ENCODE measurements at places on chromosomes 6 and 20.

GRCh38 chr6:42045538-42046460 lies 4.5 kb upstream of the TAF8 start:
- H3K36me3 ChIP-seq: no peaks in the 10 kb centered on the region
- H3K27ac ChIP-seq: no peak overlapping the region
- peak; percentile 87 for DNase-seq
- H3K4me1 ChIP-seq: peaks cover 19% of the 10 kb centered on the region
- peak overlapping the region; percentile 50 for H3K4me3 ChIP-seq
- H3K27me3 ChIP-seq: peaks cover 17% of the 10 kb centered on the region

DNA sequence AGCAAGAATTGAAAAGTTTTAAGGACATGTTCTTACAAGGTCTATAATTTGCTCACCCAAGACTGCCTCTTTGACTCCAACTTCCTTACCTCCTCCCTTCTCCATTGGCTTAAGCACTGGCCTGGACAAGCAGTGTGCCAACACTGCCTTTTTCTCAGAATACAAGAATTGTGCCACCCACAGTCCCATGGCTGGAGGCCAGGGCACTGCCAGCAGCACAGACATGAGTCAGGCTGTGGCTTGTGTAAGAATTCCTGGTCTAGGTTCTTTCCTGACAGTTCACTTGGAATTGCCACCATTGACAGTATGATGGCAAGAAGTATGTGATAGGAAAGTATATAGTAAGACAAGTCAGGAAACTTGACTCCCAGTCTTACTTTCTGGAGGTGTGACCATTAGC lies 202.7 kb upstream of the MARCKS start:
- H3K27me3 ChIP-seq: no peaks in the 10 kb centered on the region
- no peaks in the 10 kb centered on the region for H3K36me3 ChIP-seq
- peak overlapping the region; percentile 61 for H3K27ac ChIP-seq
- H3K4me3 ChIP-seq: peak overlapping the region; percentile 14

GRCh38 chr6:73497915-73498314 lies 22.9 kb downstream of the EEF1A1 start:
- DNase-seq: no peak
- H3K36me3 ChIP-seq: peaks cover 46% of the 10 kb centered on the region
- H3K27ac ChIP-seq: no peak overlapping the region
- H3K4me3 ChIP-seq: no peak overlapping the region
- no peaks in the 10 kb centered on the region for H3K4me1 ChIP-seq
- H3K27me3 ChIP-seq: no peaks in the 10 kb centered on the region

DNA sequence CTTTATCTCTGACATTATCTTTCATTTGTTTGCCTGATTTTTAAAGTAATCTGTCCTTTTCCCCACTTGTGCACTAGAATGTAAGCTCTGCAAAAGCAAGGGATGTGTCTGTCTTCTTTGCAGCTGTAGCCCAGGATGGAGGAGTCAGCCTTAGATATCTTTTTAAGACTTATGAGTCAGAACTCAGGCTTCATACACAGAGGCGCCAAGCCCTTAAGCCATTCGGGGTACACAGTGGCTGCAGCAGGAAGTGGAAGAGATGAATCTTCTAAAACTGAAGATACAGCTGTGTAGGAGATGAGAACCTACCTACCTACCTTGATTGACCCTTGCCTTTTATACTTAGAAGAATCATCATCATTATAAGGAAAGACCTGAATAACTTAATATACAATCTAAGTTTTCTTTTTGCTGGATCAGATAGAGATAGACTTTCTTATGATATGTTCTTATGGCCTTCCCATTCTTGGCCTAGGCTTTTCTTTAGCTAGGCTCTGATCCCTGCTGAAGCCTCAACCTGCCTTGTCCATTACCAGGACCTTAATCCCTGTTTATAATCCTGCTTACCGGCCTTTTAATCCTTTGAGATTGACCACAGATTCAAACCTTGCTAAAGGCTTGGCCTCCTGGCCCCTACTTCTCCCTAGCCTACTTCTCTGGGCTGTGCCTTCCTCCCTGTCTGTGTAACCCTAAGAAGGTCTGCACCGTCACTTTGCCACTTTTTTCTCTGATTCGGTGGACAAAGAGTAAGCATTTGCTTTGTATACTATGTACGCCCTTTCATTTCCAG lies 304.5 kb downstream of the PRL start:
- no peaks in the 10 kb centered on the region for H3K36me3 ChIP-seq
- H3K4me1 ChIP-seq: peaks cover 12% of the 10 kb centered on the region
- no peaks in the 10 kb centered on the region for H3K27me3 ChIP-seq
- H3K27ac ChIP-seq: no peak overlapping the region
- H3K4me3 ChIP-seq: no peak overlapping the region

GRCh38 chr20:53126185-53126584 lies 154.0 kb downstream of the TSHZ2 start:
- no peaks in the 10 kb centered on the region for H3K36me3 ChIP-seq
- no peaks in the 10 kb centered on the region for H3K4me1 ChIP-seq
- H3K27me3 ChIP-seq: no peaks in the 10 kb centered on the region
- no peak for DNase-seq

DNA sequence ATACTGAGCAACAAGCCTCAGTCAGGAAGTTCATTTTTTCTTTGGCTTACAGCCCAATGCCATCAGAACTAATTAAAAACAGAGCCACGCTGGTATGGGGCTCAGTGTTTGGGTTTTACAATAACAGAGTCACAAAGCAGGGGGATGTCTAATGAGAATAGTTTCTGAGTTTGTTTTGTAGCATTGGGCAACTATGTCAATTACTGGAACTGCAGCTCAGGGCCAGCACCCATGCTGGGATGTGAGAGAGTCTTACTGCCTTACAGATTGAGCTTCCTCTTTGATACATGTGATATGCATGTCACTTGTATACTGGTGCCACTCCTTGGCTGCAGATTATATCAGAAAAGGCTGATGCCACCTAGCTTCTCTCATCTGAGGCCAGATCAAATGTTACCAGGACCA lies 117.6 kb downstream of the TFAP2B start:
- DNase-seq: no peak
- H3K4me3 ChIP-seq: no peak overlapping the region
- H3K27me3 ChIP-seq: no peaks in the 10 kb centered on the region
- H3K36me3 ChIP-seq: no peaks in the 10 kb centered on the region

DNA sequence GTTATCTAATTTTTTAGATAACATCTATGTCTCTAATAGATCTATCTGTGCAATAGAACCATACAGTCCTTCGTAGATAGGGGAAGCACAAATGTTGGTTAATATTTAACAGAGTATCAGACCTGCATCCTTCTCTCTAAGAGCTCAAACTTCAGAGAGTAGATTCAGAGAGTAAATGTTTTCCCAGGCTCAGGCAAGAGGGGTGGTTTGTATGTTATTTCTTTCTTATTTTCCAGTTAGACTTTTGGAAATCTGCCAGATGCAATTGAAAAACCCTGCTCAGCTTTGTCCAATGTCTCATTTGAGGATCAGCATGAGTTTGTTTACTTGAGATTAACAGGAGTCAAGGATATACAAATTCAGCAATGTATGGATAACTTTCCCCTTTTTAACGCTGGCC lies 361.9 kb downstream of the BCKDHB start:
- no peak overlapping the region for H3K27ac ChIP-seq
- DNase-seq: no peak
- H3K4me3 ChIP-seq: no peak overlapping the region
- no peaks in the 10 kb centered on the region for H3K36me3 ChIP-seq

- DNase-seq: no peak
- no peaks in the 10 kb centered on the region for H3K36me3 ChIP-seq
- H3K4me3 ChIP-seq: no peak overlapping the region
- no peak overlapping the region for H3K27ac ChIP-seq
- no peaks in the 10 kb centered on the region for H3K27me3 ChIP-seq
Observed at GRCh38 chr6:21506126-21506525, 87.4 kb upstream of the SOX4 start.

DNA sequence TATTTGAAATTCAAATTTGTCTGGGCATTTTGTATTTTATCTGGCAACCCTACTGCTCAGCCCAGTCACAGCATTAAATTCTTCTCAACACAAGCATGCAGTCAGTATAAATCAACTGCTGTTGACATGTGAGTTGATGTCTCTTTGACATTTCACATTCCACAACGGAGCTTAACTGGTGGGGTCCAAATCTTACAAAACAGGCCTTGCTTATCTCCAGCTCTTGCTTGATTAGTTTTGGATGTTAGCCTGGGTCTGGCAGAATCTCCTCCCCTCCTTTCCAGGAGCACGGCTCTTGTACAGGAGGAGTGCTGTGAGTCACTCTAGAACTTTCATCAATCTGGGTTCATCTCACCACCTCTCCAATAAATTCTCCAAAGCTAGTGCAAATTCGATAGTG lies 80.8 kb upstream of the PHACTR1 start:
- H3K4me1 ChIP-seq: peaks cover 3% of the 10 kb centered on the region
- peaks cover 3% of the 10 kb centered on the region for H3K27me3 ChIP-seq
- no peak overlapping the region for H3K4me3 ChIP-seq
- no peak overlapping the region for H3K27ac ChIP-seq

GRCh38 chr6:126040826-126041225 lies 54.5 kb downstream of the TRMT11 start:
- H3K36me3 ChIP-seq: no peaks in the 10 kb centered on the region
- peak overlapping the region; percentile 66 for H3K27ac ChIP-seq
- H3K27me3 ChIP-seq: no peaks in the 10 kb centered on the region
- peaks cover 32% of the 10 kb centered on the region for H3K4me1 ChIP-seq

- H3K4me3 ChIP-seq: no peak overlapping the region
- no peak for DNase-seq
- H3K27ac ChIP-seq: no peak overlapping the region
- H3K4me1 ChIP-seq: no peaks in the 10 kb centered on the region
- peaks cover 59% of the 10 kb centered on the region for H3K27me3 ChIP-seq
Observed at GRCh38 chr6:89409461-89410035, 2.5 kb downstream of the RRAGD start.

DNA sequence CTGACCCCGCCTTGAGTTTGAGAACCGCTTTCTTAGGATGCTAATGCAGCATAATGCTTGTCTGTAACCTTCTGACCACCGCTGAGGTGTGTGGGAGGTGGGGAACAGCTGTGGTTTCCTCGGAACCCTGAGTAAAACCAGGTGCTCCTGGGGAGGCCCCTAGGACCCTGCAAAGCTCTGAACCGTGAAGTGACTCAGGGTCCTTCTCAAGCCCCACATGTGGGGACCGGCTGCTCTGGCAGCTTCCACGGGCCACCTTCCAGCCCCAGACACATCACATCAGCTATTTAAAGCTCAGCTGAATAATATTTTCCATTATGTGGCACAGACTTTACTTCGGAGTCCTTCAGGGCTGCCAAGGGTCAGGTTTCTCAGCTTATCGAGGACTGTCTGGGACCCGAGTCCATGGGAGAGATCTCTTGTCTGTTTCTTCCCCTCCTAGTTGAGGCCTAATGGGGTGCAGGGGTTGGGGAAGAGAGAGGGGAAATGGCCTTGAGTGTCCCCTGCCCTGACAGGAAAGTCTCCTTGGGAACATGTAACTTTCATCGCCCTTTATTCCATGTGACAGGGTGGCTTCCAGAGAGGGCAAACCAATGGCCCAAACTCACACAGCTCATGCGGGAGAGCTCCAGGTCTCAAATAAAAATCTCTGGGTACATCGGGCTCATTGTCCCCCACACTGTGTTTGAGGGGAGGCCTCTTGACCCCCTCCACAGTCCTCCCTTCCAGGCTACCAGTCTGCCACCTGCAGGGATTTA lies 186.1 kb upstream of the SLC24A3 start:
- no peak overlapping the region for H3K4me3 ChIP-seq
- no peaks in the 10 kb centered on the region for H3K36me3 ChIP-seq
- H3K27ac ChIP-seq: no peak overlapping the region
- H3K27me3 ChIP-seq: no peaks in the 10 kb centered on the region
- peak; percentile 36 for DNase-seq

GRCh38 chr6:87658516-87658915 lies 43.5 kb downstream of the AKIRIN2 start:
- no peak overlapping the region for H3K27ac ChIP-seq
- H3K36me3 ChIP-seq: peaks cover 10% of the 10 kb centered on the region
- H3K4me1 ChIP-seq: peaks cover 29% of the 10 kb centered on the region
- H3K4me3 ChIP-seq: no peak overlapping the region
- no peaks in the 10 kb centered on the region for H3K27me3 ChIP-seq

DNA sequence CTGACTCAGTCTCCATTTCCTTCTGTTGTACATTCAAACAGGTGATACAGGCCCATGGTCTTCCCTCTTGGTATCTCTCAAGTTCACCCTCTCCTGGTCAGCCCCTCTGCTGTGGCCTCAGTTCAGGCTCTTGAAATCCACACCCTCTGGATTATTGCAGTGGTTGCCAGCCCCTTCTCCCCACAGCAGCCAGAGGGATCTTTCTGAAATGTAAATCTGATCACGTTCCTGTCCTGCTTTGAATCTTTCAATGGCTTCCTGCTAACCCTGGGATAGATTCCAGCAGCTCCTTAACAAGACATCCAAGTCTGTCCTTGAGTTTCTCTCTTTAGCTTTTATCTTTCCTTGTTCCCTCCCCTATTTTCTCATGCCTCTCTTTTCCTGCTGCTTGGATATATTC lies 22.2 kb downstream of the CHMP4B start:
- H3K27ac ChIP-seq: no peak overlapping the region
- peaks cover 5% of the 10 kb centered on the region for H3K36me3 ChIP-seq
- DNase-seq: no peak
- no peak overlapping the region for H3K4me3 ChIP-seq
- no peaks in the 10 kb centered on the region for H3K27me3 ChIP-seq

- H3K27ac ChIP-seq: no peak overlapping the region
- H3K4me1 ChIP-seq: peaks cover 9% of the 10 kb centered on the region
- H3K27me3 ChIP-seq: peaks cover 3% of the 10 kb centered on the region
- DNase-seq: no peak
- H3K36me3 ChIP-seq: no peaks in the 10 kb centered on the region
Observed at GRCh38 chr6:29769336-29769735, 46.1 kb downstream of the HLA-F start.
